ENCODE measurements at places on chromosomes 16 and 17.

- DNase-seq: no peak
Measured at GRCh38 chr16:63717806-63718205, 1404.1 kb downstream of the CDH11 start.

- DNase-seq: no peak
Measured at GRCh38 chr17:28178800-28179199, 136.3 kb downstream of the NLK start.

GRCh38 chr17:68294196-68294555 is 2.9 kb downstream of the ARSG start:
- DNase-seq: no peak

DNA sequence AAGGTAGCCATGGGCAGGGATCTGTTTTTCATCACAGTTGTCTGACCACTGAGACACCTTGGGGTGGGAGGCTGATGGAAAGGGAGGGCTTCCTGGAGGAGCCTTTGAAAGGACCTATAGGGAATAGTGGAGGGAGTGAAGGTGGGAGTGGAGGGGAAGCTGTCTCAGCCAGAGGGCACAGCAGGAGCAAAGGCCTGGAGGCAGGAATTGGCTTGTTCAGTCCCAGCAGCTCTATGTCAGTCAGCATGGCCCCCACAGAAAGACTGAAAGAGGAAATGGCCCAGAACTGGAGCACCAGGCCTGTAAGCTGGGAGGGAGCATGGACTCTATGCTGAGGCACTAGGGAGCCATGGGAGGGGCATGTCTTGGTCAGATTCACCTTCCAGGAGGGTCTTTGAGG is 12.8 kb upstream of the CBFB start:
- no peak for DNase-seq

DNA sequence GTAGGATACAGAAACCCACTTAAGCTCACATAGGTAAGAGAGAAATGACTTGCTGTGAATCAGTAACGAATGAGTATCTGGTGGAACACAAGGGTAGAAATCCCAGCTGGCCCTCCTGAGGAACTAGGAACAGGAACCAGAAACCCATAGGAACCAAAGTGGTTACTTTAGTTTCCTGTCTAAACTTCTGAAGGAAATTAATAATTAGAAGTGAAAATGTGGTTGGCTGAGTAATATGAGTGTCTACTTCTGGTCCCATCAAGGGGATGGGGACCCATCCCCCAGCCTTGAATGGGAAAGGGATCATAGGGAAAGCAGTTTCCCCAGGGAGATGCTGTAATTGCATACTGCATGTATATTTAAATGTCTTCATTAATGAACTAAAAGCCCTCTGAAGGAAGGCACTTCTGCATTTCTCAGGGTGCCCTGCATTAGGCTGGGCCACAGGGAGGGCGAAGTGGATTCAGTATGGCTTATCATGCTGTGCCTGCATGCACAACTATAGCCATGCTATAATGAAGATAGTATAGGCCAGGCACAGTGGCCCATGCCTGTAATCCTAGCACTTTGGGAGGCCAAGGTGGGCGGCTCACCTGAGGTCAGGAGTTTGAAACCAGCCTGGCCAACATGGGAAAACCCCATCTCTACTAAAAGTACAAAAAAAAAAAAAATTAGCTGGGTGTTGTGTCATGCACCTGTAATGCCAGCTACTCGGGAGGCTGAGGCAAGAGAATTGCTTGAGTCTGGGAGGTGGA is 45.6 kb downstream of the CYB5B start:
- DNase-seq: no peak

- DNase-seq: no peak
Measured at GRCh38 chr16:30490210-30490609, 17.7 kb downstream of the ITGAL start.

DNA sequence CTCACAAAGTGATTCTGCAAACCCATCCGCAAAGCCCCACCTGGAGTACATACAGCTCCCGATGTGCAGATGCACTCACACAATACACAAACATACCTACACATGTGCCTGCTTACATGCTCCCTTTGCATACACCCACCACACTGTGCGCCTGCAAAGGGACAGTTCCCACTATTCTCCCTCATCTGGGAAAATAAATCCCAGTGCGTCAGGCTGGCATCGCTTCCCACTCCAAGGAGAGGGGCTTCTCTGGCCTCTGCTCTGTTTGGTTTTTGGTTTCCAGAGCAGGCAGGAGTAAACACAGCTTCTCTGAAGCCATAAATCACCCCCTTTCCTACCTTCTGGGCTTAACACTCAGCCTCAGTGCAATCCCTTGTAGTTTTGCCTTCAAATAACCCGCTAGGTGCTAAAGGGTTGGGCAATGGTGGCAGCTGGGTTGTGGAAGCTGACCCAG is 14.7 kb downstream of the HOXB4 start:
- no peak for DNase-seq

DNA sequence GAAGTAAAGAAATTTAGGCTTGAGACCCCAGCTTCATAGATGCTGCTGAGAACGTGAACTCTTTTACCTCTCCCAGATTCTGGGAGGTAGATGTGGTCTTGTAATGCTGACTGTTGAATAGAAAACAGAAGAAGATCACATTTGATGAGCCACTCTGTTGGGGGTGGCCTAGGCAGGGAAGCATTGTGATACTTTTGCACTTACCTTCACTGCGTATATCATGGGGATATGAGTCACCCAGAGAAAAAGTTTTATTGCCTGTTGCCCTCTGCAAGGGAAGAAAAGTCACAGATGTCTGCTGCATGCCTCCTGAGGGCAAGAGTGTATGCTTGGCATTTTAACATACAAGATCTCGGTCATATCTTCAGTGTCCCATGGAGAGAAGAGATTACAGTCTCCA is 365.4 kb downstream of the SNX29 start:
- DNase-seq: no peak

GRCh38 chr16:648071-648780 is 939 bp upstream of the WDR90 start:
- no peak for DNase-seq

DNA sequence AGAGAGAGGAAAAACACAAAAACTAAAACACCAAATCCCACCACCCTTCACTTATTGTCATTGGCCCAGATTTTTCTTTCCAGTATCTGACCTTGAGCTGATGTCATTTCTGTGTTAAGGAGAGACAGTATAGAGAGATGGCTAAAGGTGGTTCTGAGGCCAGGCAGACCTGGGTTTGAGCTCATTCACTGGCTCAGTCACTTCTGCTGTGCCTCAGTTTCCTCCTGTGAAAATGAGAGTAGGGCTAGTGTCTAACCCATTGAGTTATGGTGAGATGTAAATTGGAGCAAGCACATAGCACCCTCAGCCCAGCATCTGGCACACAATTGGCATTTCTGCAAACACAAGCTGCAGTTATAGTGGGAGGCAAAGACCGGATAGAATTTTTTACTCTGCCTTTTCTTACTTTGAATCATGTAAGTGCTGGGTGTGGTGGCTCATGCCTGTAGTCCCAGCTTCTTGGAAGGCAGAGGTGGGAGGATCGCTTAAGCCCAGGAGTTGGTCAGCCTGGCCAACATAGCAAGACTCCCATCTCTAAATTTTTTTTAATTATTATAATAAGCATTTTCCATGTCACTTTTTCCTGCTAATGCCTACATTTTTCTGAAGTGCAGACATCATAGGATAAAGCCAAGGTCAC is 6.4 kb upstream of the KIFC3 start:
- DNase-seq: no peak
